Panc1 (cell line): ENCODE measurements at places on chromosomes 1 and 21.

- no peak overlapping the region for H3K27ac ChIP-seq
- H3K4me3 ChIP-seq: no peak overlapping the region
- no peaks in the 10 kb centered on the region for H3K27me3 ChIP-seq
- H3K4me1 ChIP-seq: no peaks in the 10 kb centered on the region
- no peaks in the 10 kb centered on the region for H3K36me3 ChIP-seq
Measured at GRCh38 chr1:118486199-118486598, 301.2 kb upstream of the SPAG17 start.

DNA sequence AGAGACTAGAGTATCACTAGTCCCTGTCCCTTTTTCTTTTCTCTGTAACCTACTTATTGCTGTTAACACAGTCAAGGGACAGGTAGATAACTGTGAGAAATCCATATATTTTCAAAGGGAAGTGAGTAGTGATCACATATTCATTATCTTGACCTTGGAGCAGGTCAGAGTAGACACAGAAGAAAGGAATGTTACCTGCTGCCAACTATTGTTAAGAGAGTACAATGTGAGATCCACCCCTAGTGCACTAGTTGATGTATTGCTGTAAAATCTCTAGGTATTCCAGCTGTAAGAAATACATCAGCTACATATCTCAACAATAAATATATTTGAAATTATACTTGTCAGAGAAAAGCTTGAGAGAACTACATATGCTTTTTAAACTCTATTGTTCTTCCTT lies 68.7 kb upstream of the ADGRL2 start:
- H3K4me1 ChIP-seq: no peaks in the 10 kb centered on the region
- no peak for DNase-seq
- no peaks in the 10 kb centered on the region for H3K36me3 ChIP-seq
- no peaks in the 10 kb centered on the region for H3K27me3 ChIP-seq

GRCh38 chr1:150018165-150018564 lies 7.6 kb upstream of the OTUD7B start:
- no peaks in the 10 kb centered on the region for H3K36me3 ChIP-seq
- no peaks in the 10 kb centered on the region for H3K4me1 ChIP-seq
- no peaks in the 10 kb centered on the region for H3K27me3 ChIP-seq
- DNase-seq: no peak
- no peak overlapping the region for H3K4me3 ChIP-seq

- peaks cover 91% of the 10 kb centered on the region for H3K4me1 ChIP-seq
- peak overlapping the region; percentile 97 for H3K27ac ChIP-seq
- DNase-seq: no peak
- no peaks in the 10 kb centered on the region; the same call in 1 of the 2 replicates for H3K36me3 ChIP-seq
- no peaks in the 10 kb centered on the region for H3K27me3 ChIP-seq
- H3K4me3 ChIP-seq: no peak overlapping the region
Measured at GRCh38 chr1:21324368-21325141, 34.3 kb upstream of the ECE1 start.

DNA sequence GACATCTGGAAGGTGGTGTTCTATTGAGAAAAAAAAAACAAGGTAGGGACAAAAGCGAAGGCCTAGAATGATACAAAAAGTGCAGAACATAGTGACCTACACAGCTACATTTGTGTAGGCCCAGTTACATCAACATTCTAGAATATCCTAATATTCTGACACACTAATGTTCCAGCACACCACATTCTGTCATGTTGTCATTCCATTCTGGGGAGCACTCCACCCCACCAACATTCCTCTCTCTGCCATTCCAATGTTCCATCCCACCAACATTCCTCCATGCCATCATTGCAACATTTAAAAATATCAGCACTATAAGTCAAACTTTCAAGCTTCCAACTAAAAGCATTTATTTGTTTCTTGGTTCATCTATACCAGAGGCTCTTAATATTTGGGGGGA lies 28.5 kb downstream of the COA7 start:
- H3K4me1 ChIP-seq: peaks cover 3% of the 10 kb centered on the region; the same call in 1 of the 2 replicates
- H3K27me3 ChIP-seq: no peaks in the 10 kb centered on the region
- DNase-seq: no peak
- no peak overlapping the region for H3K4me3 ChIP-seq

- H3K4me3 ChIP-seq: no peak overlapping the region
- no peaks in the 10 kb centered on the region for H3K4me1 ChIP-seq
- no peak for DNase-seq
- no peaks in the 10 kb centered on the region for H3K36me3 ChIP-seq
- H3K27ac ChIP-seq: no peak overlapping the region
Measured at GRCh38 chr1:18535391-18536210, 54.9 kb downstream of the KLHDC7A start.

- H3K27ac ChIP-seq: no peak overlapping the region
- no peak for DNase-seq
- no peaks in the 10 kb centered on the region for H3K36me3 ChIP-seq
- no peaks in the 10 kb centered on the region for H3K27me3 ChIP-seq
- H3K4me1 ChIP-seq: no peaks in the 10 kb centered on the region
Measured at GRCh38 chr1:77545970-77546369, 136.5 kb downstream of the ZZZ3 start.

DNA sequence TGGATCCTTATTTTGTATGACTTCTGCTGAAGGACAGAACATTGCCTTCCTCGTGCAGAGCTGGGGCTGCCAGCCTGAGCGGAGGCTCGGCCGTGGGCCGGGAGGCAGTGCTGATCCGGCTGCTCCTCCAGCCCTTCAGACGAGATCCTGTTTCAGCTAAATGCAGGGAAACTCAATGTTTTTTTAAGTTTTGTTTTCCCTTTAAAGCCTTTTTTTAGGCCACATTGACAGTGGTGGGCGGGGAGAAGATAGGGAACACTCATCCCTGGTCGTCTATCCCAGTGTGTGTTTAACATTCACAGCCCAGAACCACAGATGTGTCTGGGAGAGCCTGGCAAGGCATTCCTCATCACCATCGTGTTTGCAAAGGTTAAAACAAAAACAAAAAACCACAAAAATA lies 27.5 kb upstream of the KDM4A start:
- no peaks in the 10 kb centered on the region for H3K27me3 ChIP-seq
- no peak overlapping the region for H3K27ac ChIP-seq
- DNase-seq: no peak

DNA sequence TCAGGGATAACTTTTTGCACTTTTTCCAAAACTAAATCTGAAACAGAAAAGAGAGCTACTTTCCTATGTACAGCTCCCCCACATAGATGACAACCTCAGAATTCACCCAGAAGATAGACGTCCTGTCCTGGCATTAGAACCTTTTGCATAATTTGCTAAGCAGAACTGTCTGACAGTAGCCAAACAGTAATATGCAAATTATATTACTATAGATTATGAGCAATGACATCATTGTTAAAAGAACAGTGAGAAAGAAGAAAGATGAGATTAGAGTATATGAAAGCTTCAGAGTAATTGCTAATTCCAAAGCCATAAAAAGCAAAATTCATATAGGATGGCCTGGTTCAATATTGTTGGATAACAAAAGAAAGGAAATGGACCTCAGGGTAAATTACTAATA lies 43.7 kb downstream of the SLC44A5 start:
- no peak overlapping the region for H3K27ac ChIP-seq
- no peaks in the 10 kb centered on the region for H3K4me1 ChIP-seq
- no peak for DNase-seq
- H3K4me3 ChIP-seq: no peak overlapping the region

DNA sequence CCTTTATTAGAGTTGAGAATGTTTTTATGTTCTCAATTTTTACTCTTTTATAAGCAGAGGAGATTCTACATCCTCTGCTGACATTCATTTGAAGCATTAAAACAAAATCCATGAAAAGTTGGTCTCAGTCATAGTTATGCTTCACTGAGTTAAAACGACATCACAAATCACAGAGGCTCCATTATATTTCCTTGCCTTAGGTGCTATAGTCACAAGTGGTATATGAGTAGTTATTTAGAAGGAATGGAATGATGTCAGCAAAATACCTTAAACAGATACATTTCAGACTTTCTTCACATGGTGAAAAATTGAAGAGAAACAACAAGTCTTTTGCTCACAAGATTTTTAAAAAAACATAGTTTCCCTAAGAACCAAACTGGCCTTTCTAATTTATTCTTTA lies 11.7 kb upstream of the METTL13 start:
- no peak overlapping the region for H3K27ac ChIP-seq
- no peaks in the 10 kb centered on the region for H3K4me1 ChIP-seq
- H3K36me3 ChIP-seq: no peaks in the 10 kb centered on the region

DNA sequence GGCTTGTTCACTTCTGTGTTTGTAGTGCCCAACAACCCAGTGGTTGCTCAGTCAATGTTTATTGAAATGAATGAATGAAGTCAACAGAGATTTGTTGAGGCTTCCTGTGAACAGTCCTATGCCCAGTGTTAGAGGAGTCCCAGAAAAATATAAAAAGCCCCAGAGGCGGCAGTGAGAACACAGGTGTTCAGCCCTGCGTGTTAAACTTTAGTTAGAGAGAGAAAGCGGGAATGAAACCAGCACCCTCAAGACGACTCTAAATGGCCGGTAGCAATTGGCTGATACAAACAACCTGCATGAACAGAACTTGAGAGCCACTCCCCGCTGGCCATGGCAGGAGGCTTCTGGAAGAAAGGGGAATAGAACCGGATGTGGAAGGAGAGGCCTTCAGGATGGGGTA lies 22.6 kb downstream of the TMEM51 start:
- H3K36me3 ChIP-seq: no peaks in the 10 kb centered on the region
- H3K27me3 ChIP-seq: no peaks in the 10 kb centered on the region
- H3K27ac ChIP-seq: peak overlapping the region; percentile 39; the same call in 1 of the 2 replicates
- no peak overlapping the region for H3K4me3 ChIP-seq

- H3K27me3 ChIP-seq: no peaks in the 10 kb centered on the region
- DNase-seq: no peak
- no peak overlapping the region for H3K4me3 ChIP-seq
- no peak overlapping the region for H3K27ac ChIP-seq
- H3K36me3 ChIP-seq: no peaks in the 10 kb centered on the region
Measured at GRCh38 chr1:197065559-197065958, 1.5 kb downstream of the F13B start.

DNA sequence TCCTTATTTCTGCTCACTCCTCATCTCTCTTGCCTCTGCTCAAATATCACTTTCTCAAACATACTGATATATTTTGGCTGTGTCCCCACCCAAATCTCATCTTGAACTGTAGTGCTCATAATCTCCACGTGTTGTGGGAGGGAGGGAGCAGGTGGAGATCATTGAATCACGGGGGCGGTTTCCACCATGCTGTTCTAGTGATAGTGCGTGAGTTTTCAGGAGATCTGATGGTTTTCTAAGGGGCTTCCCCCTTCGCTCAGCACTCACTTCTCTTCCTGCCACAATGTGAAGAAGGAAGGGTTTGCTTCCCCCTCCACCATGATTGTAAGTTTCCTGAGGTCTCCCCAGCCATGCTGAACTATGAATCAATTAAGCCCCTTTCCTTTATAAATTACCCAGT lies 26.6 kb downstream of the ZBTB8OS start:
- no peaks in the 10 kb centered on the region for H3K27me3 ChIP-seq
- no peak overlapping the region for H3K4me3 ChIP-seq
- no peaks in the 10 kb centered on the region for H3K4me1 ChIP-seq

DNA sequence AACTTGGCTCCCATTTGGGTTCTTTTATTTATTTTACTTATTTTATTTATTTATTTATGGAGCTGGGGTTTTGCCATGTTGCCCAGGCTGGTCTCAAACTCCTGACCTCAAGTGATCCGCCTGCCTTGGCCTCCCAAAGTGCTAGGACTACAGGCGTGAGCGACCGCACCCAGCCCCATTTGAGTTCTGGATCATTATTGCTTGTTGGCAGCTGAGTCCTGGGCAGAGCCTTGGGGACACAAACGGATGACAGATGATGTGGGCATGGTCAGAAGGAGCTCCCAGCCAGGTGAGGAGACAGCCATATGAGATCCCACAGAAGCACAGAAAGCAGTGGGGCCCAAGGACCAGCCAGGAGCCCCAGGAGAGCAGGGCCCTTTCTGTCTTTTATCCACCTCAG lies 254.0 kb downstream of the MATN1 start:
- H3K27me3 ChIP-seq: no peaks in the 10 kb centered on the region; the same call in 1 of the 2 replicates
- H3K27ac ChIP-seq: no peak overlapping the region
- H3K4me1 ChIP-seq: no peaks in the 10 kb centered on the region
- H3K4me3 ChIP-seq: no peak overlapping the region
- H3K36me3 ChIP-seq: no peaks in the 10 kb centered on the region
- DNase-seq: no peak

DNA sequence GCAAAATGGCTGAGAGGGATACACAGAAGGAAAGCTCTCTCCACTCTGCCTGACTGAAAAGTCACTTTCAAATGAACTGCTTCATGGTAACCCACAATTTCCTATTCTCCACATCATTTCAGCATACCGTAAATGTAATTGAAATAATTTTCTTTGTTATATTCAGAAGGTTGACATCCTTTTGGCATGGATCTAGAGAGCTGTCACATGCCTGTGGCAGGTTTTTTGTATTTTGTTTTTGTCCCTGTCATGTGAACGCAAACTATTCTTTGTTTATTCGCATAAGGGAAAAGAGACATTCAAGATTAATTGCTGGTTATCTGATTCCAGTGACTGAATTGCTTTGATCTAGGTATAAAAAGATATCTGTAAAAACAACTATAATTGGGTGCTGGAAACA lies 1808.1 kb downstream of the NCAM2 start:
- H3K4me1 ChIP-seq: no peaks in the 10 kb centered on the region
- H3K4me3 ChIP-seq: no peak overlapping the region
- no peak overlapping the region for H3K27ac ChIP-seq

DNA sequence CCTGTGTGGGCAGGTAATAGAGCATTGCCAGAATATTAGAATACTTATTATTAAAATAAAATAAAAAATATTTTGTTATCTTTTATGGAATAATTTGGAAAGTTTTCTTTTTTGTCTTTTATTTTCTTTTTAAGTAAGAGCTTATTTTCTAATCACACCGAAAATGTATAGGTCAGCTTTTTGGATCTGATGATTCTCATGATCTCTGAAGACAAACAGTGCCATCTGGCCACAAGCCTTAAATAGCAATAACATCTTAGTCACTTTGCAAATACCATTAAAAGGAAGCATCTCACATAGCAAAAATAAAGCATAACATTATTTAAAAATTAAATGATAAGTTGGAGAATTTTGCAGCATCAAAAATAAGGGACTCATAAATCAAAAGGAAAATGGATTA lies 213.8 kb downstream of the PLA2G4A start:
- no peak overlapping the region for H3K27ac ChIP-seq
- no peak overlapping the region for H3K4me3 ChIP-seq
- no peaks in the 10 kb centered on the region for H3K4me1 ChIP-seq
- H3K36me3 ChIP-seq: no peaks in the 10 kb centered on the region
- H3K27me3 ChIP-seq: no peaks in the 10 kb centered on the region
- DNase-seq: no peak

DNA sequence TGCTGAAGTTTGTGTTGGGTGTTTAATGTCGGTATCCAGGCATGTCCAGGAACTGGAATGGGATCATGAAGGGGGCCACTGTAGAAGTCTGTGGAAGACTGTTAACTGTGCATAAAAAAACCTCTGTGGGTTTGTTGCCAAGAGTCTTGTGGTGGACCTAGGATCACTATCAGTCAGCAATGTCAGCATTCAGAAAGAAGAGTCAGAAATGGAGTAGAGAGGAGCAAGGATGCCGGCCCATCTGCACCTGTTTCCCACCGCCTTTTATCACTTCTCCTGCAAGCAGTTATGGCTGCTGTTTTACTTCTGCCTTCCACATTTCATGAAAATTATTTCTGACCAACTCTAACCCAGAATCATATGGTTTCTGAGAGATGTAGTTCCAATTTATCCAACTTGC lies 36.7 kb downstream of the CLCA4 start:
- no peak overlapping the region for H3K27ac ChIP-seq
- no peak for DNase-seq
- no peaks in the 10 kb centered on the region for H3K4me1 ChIP-seq
- H3K36me3 ChIP-seq: no peaks in the 10 kb centered on the region
- H3K27me3 ChIP-seq: peaks cover 6% of the 10 kb centered on the region

GRCh38 chr1:33684396-33685179 lies 179.3 kb upstream of the HMGB4 start:
- H3K36me3 ChIP-seq: no peaks in the 10 kb centered on the region
- H3K27ac ChIP-seq: no peak overlapping the region
- no peaks in the 10 kb centered on the region for H3K4me1 ChIP-seq
